Activated naive CD4-positive, alpha-beta T cell treated with anti-CD3 and anti-CD28 coated beads, Interleukin-2, amount 50 U/mL, for 72 hours (primary cell): ENCODE measurements at places on chromosomes 16 and 17. TPM values are rescaled to one million over a fixed set of nuclear protein-coding genes. Genes with fewer than 3 reads are reported as not detected.

Gene PLCD3
- 7.7 TPM for total RNA-seq

Gene FBXW10B
- 0.18 TPM for total RNA-seq

DNA sequence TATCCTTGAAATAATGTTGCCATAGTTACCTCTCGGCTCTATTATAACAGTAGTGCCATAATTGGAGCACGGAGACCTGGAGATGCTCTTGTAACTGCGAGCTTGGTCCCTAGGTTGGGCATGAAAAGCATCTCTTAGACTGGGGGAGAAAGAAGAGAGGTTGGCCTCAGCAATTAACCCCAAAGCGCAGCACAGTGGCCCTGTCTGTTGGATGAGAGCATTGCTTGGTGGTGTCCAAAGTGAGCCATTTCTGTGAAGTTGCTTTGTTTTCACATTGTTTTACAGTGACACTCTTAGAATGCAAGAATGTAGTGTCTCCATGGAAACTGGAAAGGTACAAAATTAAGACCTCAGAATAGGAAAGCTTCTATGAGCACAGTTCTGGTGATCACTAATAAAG lies 660.7 kb upstream of the EEF2KMT start:
- no peak for DNase-seq

Gene CAPNS2
- total RNA-seq = not detected

DNA sequence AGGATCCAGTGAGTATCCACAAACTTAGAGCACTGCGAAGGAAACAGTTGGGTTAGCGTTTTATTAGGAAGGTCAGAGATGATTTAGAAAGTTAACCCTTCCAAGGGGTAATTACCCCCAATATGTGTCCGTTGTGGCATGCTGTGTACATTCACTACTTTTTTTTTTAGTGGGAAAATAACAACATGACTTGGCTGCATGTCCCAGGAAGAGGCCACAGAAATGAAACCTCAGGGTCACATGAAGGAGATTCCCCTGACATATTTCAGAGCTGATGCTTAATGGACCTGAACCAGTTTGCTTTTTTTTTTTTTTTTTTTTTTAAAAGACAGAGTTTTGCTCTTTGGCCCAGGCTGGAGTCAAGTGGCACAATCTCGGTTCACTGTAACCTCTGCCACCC lies 167.5 kb downstream of the PRKCA start:
- no peak for DNase-seq

DNA sequence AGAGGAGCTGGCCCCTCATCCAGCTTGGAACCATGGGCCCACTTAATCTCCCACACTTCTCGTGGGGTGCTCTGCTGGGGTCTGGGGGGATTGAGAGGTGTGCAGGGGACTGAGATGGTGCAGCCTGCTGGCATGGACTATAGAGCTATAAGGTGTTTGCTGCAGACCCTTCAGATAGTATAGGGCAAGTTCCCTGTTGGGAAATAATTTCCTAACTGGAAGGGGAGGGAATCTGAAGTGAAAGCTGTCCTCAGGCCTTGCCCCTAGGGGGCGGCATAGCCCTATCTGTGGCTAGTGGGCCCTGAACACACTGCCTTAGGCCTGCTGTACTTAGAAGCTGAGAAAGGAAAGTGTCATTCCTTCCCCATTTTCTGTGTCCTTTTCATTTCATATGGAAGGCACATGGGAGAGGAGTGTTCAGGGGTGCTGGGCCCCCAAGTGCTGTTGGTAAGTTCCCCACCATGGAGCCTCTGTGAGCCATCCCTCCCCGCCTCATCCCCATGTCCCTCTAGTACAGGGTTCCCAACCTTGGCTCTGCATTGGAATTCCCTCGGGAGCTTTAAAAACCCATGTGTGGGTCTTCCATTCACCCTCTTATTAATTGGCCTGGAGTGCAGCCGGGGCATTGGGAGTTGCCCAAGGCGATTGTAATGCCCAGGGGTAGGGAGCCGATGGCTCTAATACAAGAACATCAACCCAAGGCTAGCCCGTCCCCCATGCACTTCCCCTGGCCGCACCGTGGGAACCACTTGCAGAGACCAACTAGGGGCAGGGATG lies 19.7 kb downstream of the GOSR2 start:
- peak; percentile 59 for DNase-seq

Gene PIK3R6
- 4.3 TPM for total RNA-seq

Gene MYH8
- total RNA-seq = not detected

- no peak for DNase-seq
Observed at GRCh38 chr16:81478876-81479511, 34.4 kb downstream of the CMIP start.

DNA sequence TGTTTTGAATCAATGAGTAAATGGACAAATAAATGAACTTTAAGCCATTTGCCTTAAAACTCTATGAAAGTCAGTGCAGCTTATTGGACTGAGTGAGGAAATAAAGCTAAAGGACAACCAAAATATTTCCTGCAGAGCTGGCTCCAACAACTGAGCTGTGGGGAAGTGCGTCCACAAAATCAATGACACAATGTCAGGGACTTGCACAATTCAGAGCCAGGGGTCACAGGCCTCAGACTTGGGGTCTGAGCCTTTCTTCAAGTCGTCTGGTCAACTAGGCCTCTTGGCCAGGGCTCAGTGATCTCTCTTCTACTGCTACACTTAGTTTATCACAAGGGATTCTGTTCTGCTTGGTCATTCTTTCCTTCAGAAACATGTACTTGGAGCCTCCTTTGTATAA lies 26.2 kb upstream of the RHBDL3 start:
- no peak for DNase-seq
